ENCODE measurements at places on chromosomes 16 and 17.
A peak's percentile ranks its signal among the peaks of the same experiment; 100 is the strongest.

DNA sequence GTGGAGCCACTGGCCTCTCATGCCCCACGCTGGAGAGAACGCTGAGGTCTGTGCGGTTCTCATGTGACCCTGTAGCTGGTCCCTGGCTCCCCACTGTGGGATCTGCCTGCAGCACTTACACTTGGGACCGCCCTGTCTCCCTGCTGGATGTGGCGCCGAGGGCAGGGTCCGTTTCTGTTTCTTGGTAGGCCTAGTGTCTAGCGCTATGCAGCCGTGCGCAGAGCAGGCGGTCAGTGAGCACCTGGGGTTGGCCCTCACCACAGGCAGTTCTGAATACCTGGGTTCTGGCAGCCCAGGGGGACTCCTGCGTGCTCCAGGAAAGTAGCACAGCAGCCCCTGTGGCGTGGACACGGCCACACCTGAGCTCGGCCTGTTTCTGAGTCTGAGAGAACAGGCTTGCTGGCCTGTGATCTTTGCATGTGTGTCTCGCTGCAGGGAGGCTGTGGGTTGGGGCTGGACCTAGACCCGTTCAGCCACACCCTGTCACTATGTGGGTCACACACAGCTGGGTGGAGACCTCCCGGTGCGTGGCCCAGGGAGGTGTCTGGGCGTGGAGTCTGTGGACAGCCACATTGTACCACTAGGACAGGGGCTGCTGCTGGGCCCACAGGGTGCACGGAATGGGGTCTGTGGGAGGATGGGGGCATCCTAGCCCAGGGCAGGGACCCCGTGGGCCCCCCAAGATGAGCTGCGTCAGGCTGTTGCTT lies 2.8 kb downstream of the CAPN15 start:
- DNase-seq, result no peak

DNA sequence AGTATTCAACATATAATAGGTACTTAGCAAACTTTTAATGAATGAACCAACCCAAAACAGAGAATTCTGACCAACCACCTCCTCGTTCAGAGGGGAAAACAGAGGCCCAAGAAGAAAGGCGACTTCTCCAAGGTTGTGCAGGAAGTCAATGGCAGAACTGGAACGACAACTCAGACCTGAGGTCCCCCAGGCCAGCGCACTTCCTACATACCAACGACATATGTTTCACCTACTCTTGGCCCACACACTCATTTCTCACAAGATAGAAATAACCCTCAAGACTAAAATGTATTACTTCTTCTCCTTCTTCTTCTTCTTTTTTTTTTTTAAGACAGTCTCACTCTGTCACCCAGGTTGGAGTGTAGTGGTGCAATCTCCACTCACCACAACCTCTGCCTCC lies 14.4 kb downstream of the CHCT1 start:
- DNase-seq, result no peak

GRCh38 chr17:1484676-1485422 lies 7.6 kb downstream of the MYO1C start:
- DNase-seq, result no peak

DNA sequence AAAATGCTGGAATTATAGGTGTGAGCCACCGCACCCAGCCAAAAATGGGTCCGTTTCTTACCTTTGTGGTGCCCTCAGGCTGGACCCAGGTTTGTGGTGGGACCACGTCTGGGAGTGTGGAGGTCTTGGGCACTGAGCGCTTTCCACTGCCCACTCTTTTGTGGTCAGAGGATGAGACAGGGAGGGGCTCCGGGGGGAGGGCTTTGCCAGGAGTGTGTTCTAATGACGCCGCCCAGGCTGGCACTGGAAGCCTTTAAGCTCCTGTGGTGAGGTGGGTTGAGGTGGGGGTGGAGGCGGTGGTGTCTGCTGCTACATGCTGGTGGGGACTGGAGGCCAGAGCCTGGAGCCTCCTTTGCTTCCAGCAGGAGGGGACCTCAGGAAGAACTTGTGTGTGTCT lies 12.8 kb upstream of the ADCY7 start:
- DNase-seq, result no peak

GRCh38 chr17:9371019-9371418 lies 204.6 kb downstream of the STX8 start:
- peak; percentile 78 for DNase-seq

DNA sequence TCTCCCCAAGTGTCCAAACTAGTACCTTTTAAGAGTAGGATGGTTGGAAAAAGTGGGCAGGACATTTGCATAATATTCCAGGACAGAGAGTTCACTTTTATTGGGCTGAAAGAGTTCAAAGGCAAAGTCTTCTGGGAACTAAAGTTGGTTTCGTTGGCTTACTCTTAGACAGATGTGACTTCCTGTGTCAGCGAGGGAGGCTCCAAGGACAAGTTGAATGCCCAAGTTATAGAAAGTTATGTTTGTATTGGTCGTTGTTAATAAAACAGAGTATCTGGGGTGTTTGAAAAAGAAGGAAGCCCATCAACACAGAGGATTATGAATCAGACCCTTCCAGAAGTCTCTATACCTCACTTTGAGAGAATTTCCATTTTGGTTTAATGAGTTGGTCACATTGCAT lies 117.3 kb upstream of the TBX2 start:
- DNase-seq, result no peak

GRCh38 chr17:2697611-2698162 lies 13.9 kb downstream of the CLUH start:
- no peak for DNase-seq

DNA sequence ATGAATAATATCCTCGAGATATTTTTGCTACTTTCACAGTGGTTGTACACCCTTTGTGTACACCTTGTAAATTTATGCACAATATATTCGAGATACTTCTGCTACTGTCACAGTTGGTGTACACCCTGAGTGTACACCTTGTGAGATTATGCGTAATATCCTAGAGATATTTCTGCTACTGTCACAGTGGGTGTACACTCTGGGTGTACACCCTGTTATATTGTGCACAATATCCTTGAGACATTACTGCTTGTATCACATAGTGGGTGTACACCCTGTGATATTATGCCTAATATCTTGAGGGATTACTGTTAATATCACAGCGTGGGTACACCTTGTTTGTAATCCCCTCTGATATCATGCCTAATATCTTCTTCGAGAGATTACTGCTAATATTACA lies 7.2 kb upstream of the NUDT7 start:
- no peak for DNase-seq

DNA sequence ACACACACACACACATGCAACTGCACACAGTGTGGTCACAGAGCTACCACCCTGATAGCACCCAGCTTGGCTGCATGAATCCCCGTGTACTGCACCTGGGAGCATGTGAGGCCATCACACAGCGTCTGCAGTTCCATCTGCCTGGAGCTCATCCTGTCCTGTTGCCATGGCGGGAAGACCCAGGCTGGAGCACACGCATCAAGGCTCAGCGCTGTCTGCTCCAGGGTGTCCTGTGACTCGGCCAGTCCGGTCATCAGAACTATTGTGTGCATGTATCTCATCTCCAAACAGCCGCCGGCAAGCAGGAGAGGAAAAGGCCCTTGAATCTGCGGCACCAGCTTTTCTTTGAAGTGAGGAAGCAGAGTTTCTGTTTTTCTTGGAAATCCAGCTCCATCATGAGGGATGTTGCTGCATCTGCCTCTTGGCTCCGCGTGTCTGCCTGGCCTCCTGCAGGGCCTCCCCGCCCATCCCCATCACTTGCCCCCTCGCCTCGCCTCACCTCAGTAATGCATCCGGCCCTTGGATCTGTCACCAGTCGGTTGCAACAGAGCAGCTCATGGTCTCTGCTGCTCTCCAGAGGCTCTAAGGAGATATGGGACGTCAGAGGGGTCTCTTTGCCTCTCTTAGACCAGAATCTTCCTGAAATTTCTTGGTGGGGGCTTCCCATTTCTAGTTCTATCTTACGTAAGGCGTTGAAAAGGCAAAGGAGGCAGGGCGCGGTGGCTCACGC lies 23.7 kb downstream of the CACNG4 start:
- no peak for DNase-seq

DNA sequence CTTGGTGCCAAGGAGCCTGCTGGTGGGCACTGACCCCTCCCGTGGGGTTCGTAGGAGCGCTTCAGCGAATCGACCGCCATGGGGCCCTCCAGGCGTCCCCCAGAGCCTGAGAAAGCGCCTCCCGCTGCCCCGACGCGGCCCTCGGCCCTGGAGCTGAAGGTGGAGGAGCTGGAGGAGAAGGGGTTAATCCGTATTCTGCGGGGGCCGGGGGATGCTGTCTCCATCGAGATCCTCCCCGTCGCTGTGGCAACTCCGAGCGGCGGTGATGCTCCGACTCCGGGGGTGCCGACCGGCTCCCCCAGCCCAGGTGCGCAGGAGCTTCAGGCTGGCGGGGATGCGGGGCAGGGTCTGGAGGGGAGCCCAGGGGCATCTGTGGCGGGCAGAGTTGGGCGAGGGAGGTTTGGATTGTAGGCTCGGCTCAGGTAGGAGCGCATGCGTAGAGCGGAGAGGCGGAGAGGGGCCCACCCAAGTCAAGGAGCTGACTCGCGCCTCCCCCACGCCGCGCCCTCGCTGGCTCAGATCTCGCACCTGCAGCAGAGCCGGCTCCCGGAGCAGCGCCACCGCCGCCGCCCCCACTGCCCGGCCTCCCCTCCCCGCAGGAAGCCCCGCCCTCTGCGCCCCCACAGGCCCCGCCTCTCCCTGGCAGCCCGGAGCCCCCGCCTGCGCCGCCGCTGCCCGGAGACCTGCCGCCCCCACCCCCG lies 19.8 kb downstream of the FMNL1 start:
- DNase-seq, result peak; percentile 79

- no peak for DNase-seq
Measured at GRCh38 chr16:87196661-87197060, 120.5 kb downstream of the C16orf95 start.

- DNase-seq, result no peak
Measured at GRCh38 chr16:59053911-59054310, 319.8 kb upstream of the GOT2 start.

DNA sequence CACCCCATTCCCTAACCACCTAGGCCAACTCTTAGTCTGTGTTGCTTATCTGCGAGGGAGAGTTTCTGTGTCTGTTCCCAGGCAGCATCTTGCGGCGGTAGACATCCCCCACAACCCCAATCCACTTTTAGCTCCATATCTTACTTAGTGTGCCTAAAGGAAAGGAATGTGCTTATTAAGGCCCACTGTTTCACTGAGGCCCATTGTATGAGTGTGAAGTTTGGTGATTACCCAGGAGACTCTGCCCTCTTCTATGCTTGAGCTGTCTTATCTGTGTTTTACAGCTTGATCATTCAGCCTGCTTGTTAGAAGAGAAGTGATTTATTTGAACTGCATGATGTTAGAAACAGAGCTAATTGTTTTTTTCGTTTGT lies 10.3 kb upstream of the MLYCD start:
- no peak for DNase-seq

DNA sequence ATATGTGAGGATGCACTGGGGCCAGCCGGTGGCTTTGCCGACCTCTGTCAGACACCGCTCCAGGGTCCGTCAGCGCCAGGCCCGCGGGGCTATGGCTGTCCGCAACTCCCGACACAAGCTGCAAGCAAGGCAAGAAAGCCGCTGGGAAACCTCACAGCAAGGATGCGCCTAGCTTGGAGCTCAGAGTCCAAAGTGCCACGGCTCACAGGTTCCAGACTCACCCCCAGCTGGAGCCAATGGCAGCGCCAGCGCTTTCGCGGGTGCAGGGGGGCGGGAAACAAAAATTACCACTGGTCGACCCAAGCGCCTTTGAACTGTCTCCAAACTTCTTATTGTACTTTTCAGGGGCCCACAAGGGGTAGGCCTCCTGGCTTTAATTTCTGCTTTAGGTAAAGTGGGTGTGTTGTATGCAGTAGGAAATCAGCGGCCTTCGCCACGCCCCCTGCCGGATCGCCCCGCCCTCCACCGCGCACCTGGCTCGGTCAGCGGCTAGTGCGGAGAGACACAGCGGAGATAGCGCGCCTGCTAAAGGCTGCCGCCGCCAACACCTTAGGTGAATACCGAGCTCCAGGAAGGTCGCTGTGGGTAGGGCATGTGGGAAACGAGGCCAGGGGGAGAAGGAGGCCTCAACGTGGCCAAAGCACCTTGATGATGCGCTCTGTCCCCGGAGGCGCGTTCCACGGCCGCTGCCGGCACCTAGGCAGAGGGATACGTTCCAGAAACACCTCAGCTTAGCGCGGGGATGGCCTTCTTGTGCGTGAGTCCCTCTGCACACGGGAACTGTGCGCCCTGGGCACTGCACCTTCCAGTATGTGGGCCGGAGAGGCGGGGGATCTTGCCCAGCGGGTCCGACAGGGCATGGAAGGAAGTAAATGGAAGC lies 61.0 kb upstream of the RBL2 start:
- peak; percentile 71 for DNase-seq

- no peak for DNase-seq
Measured at GRCh38 chr17:27577884-27578717, 52.9 kb upstream of the LGALS9 start.

- no peak for DNase-seq
Measured at GRCh38 chr17:78232859-78233173, 1.4 kb downstream of the TMEM235 start.

DNA sequence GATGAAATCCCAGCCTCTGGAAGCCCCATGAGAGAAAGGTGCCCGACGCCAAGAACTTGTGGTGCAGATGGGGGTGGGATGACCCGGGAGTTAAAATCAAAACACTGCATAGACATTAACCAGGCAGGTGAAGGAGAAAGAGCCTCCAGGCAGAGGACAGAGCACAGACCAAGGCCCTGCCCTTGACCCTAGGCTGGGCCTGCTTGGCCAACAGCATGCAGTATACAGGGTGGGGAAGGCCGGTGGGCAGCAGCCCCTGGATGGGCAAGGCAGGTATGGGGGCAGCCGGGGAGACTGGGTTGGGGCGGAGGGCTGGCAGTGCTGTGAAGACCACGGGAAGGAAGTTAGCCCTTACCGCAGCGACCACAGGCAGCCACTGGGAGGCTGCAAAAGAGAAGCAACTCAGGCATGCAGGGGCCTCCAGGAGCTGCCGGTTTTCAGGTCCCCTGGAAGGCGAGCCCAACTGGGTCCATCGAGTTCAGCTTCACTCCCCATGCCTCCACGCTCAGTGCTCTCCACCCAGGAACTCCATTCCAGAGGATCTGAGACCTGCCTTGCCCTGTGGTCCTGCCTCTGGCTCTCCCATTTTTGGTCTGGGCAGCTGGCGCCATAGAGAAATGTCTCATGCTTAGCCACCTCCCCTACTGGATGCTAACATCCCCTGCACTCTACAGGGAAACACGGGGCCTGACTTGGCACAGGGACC lies 81.2 kb downstream of the C16orf95 start:
- no peak for DNase-seq

DNA sequence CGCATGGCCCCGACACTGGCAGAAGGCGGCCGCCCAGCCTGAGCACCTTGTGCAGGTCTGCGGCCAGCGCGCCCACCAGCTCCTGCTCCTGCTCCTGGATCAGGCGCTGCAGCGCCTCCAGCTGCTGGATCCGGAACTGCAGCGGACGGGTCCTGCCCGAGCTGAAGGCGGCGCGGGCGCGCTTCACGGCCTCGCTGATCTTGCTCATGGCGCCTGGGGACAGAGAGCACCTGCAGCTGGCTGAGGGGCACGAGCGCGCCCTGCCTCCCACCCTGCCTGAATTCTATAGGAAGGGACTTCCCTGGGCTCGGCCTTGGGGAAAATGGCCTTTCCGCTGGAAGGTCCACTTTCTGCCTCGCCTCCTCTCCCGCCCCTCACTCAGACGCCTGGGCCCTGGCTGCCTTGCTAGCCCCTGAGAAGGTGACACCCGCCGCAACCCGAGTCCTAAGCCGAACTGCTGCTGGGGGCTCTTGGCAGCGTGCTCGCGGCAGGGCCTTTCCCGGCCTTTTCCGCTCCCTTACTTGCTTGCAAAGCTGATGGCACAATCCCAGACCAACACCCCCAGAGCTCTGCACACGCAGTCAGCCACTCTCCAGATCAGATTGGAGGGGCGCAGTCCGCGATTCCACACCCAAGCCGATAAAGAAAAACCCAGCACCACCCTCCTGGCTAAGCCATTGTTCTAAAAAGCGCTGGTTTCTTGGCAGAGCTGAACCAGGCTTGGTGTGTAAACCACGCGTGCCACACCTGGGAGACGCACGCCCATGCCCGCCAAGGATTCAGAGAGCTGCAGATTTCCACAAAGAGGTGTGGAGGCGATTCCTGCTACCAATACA lies 3.0 kb downstream of the ALDH3A1 start:
- DNase-seq, result peak; percentile 64
